Stimulated activated memory B cell treated with anti-CD40 and anti-IgM and Interleukin-4, amounts not matched to agents 10 μg/mL and 1 μg/mL and 100 μg/mL, for 72 hours (primary cell): ENCODE measurements at places on chromosomes 1 and 21.
A peak's percentile ranks its signal among the peaks of the same experiment; 100 is the strongest.

- no peaks in the 10 kb centered on the region for H3K27me3 ChIP-seq
- peaks cover 6% of the 10 kb centered on the region for H3K4me1 ChIP-seq
- H3K4me3 ChIP-seq: no peak overlapping the region
- peaks cover 42% of the 10 kb centered on the region for H3K36me3 ChIP-seq
- no peak for ATAC-seq
- H3K27ac ChIP-seq: peak overlapping the region; percentile 34
Observed at GRCh38 chr1:40291293-40291692, 25.8 kb downstream of the COL9A2 start.

DNA sequence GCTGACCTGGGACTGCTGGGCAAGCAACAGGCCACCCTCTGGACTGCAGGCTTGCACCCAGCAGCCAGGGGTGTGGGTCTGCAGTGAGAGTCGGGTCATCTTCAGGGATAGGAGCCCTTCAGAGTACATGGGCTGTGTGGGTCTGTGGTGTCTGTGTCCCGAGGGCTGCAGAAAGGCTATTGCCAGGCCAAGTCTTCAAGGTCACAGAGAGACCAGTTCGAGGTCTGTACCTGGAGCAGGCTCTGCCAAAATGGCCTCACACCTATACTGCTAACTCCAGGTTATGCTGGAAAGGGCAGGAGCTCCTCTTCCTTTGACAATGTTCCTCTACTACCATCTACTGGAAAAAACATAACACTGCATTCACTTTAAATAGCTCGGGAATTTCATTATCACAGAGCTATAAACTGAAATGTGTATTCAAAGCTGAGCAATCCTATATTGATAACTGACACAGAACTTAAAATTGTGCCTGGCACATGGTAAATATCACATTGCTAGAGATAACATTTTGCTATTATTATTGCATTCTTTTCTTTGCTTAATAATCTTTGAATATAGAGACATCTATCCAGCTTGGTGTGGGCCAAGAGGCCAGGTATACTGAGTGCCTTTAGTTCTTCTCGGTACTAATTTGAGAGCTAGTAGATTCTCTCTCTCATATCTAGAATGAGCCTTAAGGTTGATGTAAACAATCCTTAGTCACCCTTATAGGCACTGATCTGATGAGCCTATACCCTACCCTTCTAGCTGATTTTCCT, 6.9 kb upstream of the DNAH14 start:
- no peak overlapping the region for H3K27ac ChIP-seq
- peak; percentile 16 for ATAC-seq
- no peaks in the 10 kb centered on the region for H3K36me3 ChIP-seq
- no peak overlapping the region for H3K4me3 ChIP-seq
- no peaks in the 10 kb centered on the region for H3K4me1 ChIP-seq
- H3K27me3 ChIP-seq: peaks cover 13% of the 10 kb centered on the region

DNA sequence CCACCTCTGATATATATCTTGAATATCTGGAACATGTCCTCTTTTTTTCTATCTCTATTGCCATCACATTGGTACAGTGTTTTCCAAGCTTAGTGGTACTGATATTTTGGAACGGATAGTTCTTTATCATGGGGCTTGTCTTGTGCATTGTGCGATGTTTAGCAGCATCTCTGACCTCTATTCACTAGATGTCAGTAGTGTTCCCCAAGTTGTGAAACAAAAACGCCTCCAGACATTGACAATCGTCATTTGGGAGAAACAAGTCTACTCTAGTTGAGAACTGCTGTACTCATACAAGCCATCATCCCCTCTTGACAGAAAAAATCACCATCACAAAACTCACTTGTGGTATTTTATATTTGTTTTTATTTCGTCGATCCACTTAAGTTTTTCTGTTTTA, 79.7 kb upstream of the CHODL start:
- no peak for ATAC-seq
- no peaks in the 10 kb centered on the region for H3K4me1 ChIP-seq
- H3K27ac ChIP-seq: no peak overlapping the region
- no peak overlapping the region for H3K4me3 ChIP-seq
- no peaks in the 10 kb centered on the region for H3K27me3 ChIP-seq
- H3K36me3 ChIP-seq: no peaks in the 10 kb centered on the region

DNA sequence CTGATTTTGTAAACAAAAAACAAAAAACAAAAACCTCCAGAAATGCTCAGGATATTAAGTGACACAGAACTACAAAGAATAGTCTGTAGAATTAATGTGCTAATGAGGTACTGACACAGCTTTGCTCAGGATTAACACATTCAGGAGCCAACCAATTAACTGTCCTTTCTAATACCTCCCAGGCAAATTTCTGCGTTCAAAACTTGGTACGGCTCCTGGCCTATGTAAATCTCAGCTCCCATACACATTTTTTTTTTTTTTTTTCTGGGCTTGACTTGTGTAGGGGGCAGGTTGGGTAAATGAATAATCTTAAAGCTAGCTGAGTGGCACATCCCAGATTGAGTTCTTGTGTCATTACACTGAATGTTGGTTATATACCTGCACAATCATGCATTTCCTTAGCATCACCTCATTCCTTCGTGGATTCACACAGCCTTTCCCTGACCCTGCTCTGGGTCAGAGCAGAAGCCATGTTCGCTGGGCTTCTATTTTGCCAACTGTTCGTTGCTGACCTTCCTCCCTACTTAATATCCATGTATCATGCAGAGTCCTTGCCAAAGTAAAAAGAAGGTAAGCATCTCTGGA, 12.6 kb upstream of the IER5 start:
- no peak for ATAC-seq
- no peak overlapping the region for H3K4me3 ChIP-seq
- H3K27ac ChIP-seq: no peak overlapping the region
- peaks cover 16% of the 10 kb centered on the region for H3K4me1 ChIP-seq

DNA sequence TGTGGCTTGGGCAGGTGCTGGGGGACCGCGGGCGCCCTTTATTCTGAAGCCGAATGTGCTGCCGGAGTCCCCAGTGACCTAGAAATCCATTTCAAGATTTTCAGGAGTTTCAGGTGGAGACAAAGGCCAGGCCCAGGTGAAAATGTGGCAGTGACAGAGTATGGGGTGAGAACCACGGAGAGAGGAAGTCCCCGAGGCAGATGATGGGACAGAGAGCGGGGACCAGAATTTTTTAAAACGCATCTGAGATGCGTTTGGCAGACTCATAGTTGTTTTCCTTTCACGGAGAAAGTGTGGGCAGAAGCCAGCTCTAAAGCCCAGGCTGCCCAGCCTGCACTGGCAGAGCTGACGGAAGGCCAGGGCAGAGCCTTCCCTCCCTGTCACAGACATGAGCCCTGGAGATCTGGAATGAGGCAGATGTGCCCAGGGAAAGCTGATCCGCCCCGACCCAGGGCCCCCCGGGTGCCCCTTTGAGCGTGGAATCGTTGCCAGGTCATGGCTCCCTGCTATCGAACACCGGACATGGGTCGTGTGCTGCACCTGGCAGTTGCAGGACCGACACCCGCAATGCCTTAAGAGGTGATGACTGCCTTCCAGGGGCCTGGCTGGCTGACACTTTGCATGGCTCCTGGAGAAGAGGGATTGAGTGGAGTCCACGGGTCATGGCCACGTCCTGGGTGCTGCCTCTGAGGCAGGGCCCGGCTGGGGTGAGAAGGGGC, 6.5 kb upstream of the SLX9 start:
- H3K27me3 ChIP-seq: no peaks in the 10 kb centered on the region
- peaks cover 41% of the 10 kb centered on the region for H3K4me1 ChIP-seq
- no peaks in the 10 kb centered on the region for H3K36me3 ChIP-seq

GRCh38 chr1:38246955-38247952, 200.7 kb upstream of the POU3F1 start:
- H3K36me3 ChIP-seq: no peaks in the 10 kb centered on the region
- no peak overlapping the region for H3K27ac ChIP-seq
- ATAC-seq: no peak
- no peak overlapping the region for H3K4me3 ChIP-seq

DNA sequence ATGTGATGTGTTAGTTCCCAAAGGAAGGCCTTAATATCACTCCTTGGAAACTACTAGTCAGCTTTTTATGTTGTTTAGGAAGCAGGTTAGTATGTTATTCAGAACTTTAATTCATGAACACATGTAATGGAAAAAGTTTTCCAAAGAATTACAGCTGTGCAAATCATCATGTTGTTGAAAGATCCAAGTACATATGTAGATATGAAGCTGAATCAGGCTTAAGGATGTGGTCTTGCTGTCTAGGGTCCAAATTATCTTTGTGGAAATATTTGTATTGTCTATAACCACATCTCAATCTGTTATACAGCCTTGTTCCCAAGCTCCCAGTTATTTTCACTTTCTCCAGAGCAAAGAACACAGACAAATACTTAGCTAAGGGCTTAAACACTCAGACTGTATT, 231.6 kb downstream of the TPR start:
- H3K4me1 ChIP-seq: no peaks in the 10 kb centered on the region
- ATAC-seq: no peak
- no peaks in the 10 kb centered on the region for H3K27me3 ChIP-seq
- H3K4me3 ChIP-seq: no peak overlapping the region
- no peaks in the 10 kb centered on the region for H3K36me3 ChIP-seq
- no peak overlapping the region for H3K27ac ChIP-seq

GRCh38 chr21:30740462-30740861, 6.6 kb downstream of the KRTAP21-2 start:
- no peaks in the 10 kb centered on the region for H3K4me1 ChIP-seq
- no peak overlapping the region for H3K27ac ChIP-seq
- ATAC-seq: no peak
- H3K4me3 ChIP-seq: no peak overlapping the region

- peak; percentile 53 for ATAC-seq
- no peaks in the 10 kb centered on the region for H3K27me3 ChIP-seq
- H3K4me3 ChIP-seq: peak overlapping the region; percentile 5
- peak overlapping the region; percentile 79 for H3K27ac ChIP-seq
- H3K4me1 ChIP-seq: peaks cover 47% of the 10 kb centered on the region
Observed at GRCh38 chr1:101408212-101409042, 171.6 kb downstream of the S1PR1 start.

DNA sequence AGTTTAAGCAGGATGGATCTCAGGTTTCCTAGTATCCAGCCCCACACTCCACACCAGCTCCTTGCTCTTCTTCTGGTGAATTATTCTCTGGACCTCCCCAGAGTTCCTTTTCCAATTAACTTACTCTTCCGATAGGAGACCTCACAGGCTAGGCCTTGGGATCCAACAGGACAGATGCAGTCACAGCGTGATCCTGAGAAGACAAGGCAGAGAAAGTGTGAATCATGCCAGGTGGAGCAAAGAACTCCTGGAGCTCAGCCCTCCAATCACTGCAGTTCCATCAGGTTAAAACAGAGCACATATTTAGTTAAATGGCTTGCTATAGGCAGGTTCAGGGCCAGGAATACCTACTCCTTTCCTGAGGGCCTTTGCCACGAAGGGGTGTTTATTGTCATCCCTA, 34.1 kb downstream of the C8B start:
- no peaks in the 10 kb centered on the region for H3K4me1 ChIP-seq
- peaks cover 7% of the 10 kb centered on the region for H3K27me3 ChIP-seq
- H3K27ac ChIP-seq: no peak overlapping the region

DNA sequence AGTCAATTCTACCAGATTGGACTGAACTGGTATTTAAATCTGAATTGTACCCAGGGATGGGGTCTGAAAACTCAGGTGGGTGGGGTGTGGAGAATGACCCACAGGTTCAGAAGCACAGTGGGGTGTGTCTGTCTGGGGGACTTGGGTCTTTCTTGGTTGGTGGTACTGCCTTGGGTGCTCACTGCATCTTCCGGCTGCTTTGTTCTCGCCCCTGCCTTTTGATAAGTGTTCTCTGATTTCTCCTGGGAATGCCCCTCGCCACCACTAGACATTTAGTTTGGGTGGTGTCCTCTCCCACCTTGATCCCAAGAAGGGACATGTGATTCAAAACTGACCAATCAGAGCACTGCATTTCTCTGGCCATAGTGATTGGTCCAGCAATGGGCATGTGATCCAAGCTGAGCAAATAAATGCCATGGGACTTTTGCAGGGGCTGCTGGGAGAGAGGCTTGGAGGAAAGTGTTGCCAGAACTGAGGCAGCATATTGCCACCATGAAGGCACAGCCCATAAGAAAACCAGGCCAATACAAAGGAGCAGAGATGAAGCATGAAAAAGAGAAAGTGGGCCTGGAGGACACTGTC, 270.5 kb downstream of the NPHP4 start:
- no peaks in the 10 kb centered on the region for H3K4me1 ChIP-seq
- no peak overlapping the region for H3K4me3 ChIP-seq
- H3K36me3 ChIP-seq: no peaks in the 10 kb centered on the region
- H3K27ac ChIP-seq: no peak overlapping the region
- H3K27me3 ChIP-seq: peaks cover 17% of the 10 kb centered on the region
- no peak for ATAC-seq

- H3K4me1 ChIP-seq: no peaks in the 10 kb centered on the region
- no peak overlapping the region for H3K4me3 ChIP-seq
- no peak for ATAC-seq
Observed at GRCh38 chr1:163307479-163308171, 14.1 kb upstream of the NUF2 start.

DNA sequence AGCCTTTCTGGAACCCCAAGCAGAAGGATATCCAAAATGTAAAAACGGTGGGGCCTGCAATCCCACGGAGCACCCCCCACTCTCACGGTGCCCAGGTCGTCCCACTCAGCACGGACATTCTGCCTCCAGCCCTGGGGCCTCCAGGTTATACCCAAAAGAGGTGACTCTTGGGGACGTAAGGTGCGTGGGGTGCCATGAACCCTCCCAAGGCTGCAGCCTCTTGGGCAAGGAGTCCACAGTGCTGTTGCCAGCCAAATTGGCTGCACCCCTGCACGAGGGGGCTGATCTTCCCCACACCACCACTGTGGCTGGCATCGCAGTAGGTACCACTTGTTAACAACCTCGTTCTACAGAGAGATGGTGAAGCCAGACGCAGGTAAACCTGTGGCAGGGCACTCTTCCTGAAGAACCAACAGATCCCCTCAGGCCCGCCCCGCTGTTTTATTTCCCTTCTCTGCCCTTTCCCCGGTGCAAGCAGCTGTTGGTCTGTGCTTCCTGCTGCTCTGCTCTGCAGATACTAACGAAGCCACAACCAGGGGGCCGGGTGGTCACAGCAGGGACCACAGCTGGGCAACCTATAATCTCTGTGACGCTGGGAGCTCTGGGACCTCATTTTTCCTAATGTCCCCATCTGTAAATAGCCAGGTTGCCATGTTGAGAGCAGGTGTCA, 8.7 kb downstream of the TFF3 start:
- H3K27me3 ChIP-seq: peaks cover 48% of the 10 kb centered on the region
- ATAC-seq: no peak
- no peak overlapping the region for H3K27ac ChIP-seq
- H3K4me3 ChIP-seq: no peak overlapping the region

- no peak for ATAC-seq
- no peaks in the 10 kb centered on the region for H3K4me1 ChIP-seq
- H3K27ac ChIP-seq: no peak overlapping the region
- H3K36me3 ChIP-seq: peaks cover 15% of the 10 kb centered on the region
- no peaks in the 10 kb centered on the region for H3K27me3 ChIP-seq
Observed at GRCh38 chr1:54239035-54239383, 39.0 kb downstream of the MRPL37 start.

GRCh38 chr1:60942291-60942690, 140.1 kb upstream of the NFIA start:
- no peak for ATAC-seq
- H3K4me1 ChIP-seq: peaks cover 8% of the 10 kb centered on the region
- H3K4me3 ChIP-seq: no peak overlapping the region
- no peaks in the 10 kb centered on the region for H3K36me3 ChIP-seq
- no peak overlapping the region for H3K27ac ChIP-seq

GRCh38 chr1:185850366-185850765, 116.2 kb downstream of the HMCN1 start:
- no peak overlapping the region for H3K27ac ChIP-seq
- H3K4me3 ChIP-seq: no peak overlapping the region
- H3K4me1 ChIP-seq: no peaks in the 10 kb centered on the region
- ATAC-seq: no peak

GRCh38 chr1:58460469-58460868, 86.1 kb downstream of the OMA1 start:
- H3K4me3 ChIP-seq: no peak overlapping the region
- no peak overlapping the region for H3K27ac ChIP-seq
- H3K27me3 ChIP-seq: no peaks in the 10 kb centered on the region
- H3K4me1 ChIP-seq: no peaks in the 10 kb centered on the region
